Right ventricle myocardium inferior (tissue), 1 donor: ENCODE measurements at places on chromosomes 1 and 21.

GRCh38 chr1:10620776-10621175, 146.0 kb downstream of the PEX14 start:
- no peak for DNase-seq

DNA sequence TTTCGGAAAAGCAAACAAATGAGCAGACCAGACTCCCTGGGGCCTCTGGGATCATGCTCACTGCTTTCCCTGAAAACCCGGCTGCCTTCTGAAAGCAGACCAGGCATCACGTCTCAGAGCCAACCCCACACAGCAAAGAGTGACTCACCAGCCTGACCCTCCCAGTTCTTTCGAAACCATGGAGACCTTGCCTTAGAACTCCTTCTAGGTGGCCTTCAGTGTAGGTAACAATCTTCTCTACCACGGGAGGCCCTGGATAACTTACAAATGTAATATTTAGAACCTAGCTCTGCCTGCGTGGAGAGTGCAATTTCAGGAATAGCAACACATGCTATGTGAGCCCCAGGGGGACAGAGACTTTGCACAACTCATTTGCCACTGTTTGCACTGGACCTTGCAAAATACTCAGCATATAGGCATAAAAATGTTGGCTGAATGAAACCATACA, 105.2 kb downstream of the SUSD4 start:
- DNase-seq: no peak

- DNase-seq: peak; percentile 67
These were observed 140.7 kb upstream of the FAM78B start for GRCh38 chr1:166307261-166308188.

DNA sequence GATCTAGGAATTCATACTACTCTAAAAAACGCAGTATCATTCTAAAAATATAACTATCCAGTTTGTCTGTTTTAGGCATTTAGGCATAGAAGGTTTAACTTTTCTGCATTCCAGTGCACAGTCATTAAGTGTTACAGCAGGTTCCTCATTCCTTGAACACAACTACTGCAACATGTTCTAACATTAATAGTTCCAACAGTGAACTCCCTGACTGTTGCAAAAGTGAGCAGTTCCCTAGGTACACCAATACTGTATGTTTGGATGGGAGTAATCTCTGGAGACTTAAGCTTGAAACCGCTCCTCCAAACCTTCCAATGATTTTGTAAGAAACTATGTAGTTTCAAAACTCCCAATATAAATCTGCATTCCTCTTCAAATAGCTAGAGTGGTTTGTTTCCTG, 46.2 kb downstream of the UCHL5 start:
- no peak for DNase-seq

DNA sequence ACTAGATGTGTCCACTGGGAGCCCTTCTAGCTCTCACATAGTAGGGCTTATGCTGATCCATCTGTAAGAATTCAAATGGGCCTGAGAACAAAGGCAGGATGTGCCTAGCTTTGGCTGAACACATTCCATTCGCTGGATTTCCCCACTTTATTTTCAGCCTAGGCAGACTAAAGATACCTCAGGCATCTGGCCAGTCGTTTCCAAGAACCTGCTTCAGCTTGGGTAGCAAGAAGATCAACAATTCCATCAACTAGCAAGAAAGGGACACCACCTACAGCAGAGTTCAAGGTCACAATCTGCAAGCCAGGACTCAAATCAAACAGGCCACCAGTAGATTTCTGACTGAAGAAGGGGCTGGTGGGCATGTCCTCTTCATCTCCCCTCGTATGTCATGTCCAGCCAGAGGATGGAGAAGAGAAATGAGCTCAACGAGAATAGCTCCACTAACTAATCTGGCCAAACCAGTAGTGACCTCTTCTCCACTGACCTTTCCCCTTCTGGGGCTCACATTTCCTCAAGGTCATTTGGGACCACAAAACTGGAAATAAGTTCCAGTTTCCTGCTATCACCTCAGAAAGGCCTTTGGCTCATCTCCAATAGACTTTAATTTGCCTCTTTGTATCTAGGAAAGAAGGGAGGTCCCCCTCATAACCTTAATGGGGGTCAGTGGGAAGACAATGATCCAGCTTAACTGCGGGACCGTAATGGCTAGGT, 14.2 kb downstream of the TXNIP start:
- DNase-seq: no peak

- no peak for DNase-seq
These were observed 91.1 kb downstream of the SMYD2 start for GRCh38 chr1:214372092-214372491.

GRCh38 chr1:26833432-26834405, 7.2 kb downstream of the ZDHHC18 start:
- peak; percentile 83 for DNase-seq

- no peak for DNase-seq
These were observed 148.9 kb upstream of the RUNX1 start for GRCh38 chr21:35197992-35198431.

- DNase-seq: no peak
These were observed 4.3 kb downstream of the ERRFI1 start for GRCh38 chr1:8021676-8022266.

- DNase-seq: no peak
These were observed 12.8 kb upstream of the CAMK1G start for GRCh38 chr1:209570743-209571142.

DNA sequence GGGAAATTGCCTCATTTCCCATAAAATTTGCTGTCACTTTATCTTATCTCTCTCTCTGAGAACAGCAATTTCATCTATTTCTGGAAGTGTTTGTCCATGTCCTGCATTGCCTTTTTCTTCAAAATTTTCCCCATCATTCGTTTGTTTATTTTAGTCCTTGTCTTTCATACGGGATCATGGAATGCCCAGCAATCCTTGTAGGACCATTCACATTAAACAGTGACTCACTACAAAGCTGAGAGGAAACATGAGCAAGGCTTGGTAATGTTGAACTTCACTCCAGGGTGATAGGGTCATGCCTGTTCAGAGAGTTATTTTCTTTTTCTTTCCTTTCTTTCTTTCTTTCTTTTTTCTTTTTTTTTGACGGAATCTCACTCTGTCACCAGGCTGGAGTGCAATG, 32.2 kb upstream of the HNRNPU start:
- no peak for DNase-seq

- no peak for DNase-seq
These were observed 4.8 kb upstream of the SRP9 start for GRCh38 chr1:225772848-225773247.

GRCh38 chr1:80893115-80893514, 907.6 kb upstream of the ADGRL2 start:
- no peak for DNase-seq

- no peak for DNase-seq
These were observed 1.0 kb downstream of the YOD1 start for GRCh38 chr1:207049974-207050391.

- DNase-seq: no peak
These were observed 224.6 kb downstream of the FGGY start for GRCh38 chr1:59521456-59521855.

GRCh38 chr1:39116860-39117728, 87.4 kb upstream of the MACF1 start:
- no peak for DNase-seq

- no peak for DNase-seq
These were observed 162.4 kb downstream of the PDE4B start for GRCh38 chr1:65955071-65955470.

- DNase-seq: no peak
These were observed 125.1 kb downstream of the GIPC2 start for GRCh38 chr1:78170859-78171258.

GRCh38 chr21:42400525-42400924, 3.2 kb upstream of the UBASH3A start:
- DNase-seq: no peak

GRCh38 chr1:110555807-110556470, 37.0 kb upstream of the KCNA10 start:
- DNase-seq: peak; percentile 80

DNA sequence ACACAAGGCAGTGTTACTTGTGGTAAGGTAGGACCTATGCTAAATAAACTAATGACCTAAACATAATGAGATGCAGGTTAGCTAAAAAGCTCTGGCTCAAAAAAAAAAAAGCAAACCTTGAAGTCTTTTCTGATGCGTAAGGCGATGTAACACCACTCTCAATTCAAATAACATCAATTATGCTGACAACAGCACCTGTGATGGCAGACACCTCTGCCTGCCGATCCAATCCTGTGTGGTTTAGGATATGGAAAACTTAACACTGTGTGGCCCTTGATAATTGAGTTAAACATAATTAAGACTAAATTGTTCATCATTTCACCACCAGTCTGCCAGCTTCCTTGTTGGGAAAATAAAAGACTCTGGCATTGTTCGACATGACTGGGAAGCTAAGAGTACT, 9.1 kb downstream of the RPAP2 start:
- DNase-seq: no peak

DNA sequence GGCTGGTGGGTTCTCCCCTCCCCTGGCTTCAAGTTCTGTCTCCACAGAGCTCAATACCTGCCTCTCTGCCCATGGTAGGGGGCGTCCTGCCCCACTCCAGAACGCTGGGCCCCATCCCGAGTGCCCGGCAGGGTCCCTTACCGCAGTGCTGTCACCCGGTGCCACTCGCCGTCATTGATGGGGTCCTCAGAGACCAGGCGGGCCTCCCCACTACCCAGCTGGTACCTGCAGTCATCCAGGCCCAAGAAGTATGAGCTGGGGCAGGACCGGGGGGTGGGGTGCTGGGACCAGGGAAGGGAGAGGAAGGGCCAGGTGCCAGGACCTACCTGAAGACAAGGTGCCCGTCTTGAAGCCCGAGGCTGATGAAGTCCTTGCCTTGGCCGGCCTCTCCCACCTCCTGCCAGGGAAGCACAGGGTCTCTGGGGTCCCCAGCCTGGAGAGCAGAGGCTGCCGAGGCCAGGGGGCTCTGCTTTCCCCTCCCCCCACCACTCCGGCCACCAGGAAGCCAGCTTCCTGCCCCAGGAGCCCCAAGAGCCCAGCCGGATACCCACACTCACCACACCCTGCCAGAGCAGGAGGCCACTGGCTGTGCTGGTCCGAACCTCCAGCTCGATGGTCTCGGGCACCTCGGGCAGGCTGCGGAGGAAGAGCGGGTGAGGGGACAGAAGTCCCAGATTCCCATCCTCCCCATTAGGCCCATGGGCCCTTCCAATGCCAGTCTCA, 12.1 kb downstream of the LDLRAD2 start:
- no peak for DNase-seq

- DNase-seq: no peak
These were observed 76.6 kb downstream of the PLPP3 start for GRCh38 chr1:56502700-56503245.

DNA sequence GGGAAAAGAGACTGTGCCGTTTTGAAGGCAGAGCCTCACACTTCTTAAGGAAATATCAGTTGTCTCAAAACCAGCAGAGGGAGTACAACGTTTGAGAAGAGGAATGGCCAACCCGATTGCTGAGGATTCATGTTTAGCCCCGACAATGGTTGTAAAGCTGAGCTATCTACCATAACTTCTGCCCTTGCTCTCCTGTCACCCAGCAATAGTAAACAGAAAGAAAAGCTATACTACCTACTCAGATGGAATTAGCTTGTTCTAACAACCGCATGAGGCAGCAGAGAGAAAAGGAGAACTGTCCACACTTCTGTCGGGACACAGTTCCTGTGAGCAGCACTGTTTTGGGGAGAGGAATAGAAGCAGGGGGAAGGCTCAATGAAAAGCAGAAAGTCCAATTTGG, 91.2 kb downstream of the SLC45A1 start:
- DNase-seq: no peak

- DNase-seq: no peak
These were observed 69.6 kb downstream of the UBIAD1 start for GRCh38 chr1:11342621-11343032.

- DNase-seq: no peak
These were observed 111.1 kb downstream of the CLIC6 start for GRCh38 chr21:34779860-34780259.

DNA sequence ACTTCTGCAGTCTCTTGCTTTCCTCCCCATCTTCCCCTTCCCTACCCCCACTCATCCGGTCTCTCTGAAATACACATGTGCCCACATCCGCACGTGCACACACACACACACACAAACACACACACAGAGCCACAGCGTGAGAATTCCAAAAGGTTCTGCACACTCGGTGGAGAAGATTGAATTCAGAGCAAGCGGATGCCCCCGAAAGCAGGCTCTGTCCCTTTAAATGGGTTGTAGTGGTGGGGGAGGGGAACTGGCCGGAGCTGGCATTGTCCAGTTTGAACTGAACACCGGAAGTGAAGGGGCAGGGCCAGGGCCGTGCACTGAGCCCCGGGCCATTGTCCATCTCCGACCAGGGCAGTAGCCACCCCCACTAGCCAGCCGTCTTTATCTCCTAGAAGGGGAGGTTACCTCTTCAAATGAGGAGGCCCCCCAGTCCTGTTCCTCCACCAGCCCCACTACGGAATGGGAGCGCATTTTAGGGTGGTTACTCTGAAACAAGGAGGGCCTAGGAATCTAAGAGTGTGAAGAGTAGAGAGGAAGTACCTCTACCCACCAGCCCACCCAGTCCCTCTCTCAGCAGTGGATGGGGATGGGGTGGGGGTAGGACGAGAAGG, 1.3 kb upstream of the LIN28A start:
- no peak for DNase-seq

DNA sequence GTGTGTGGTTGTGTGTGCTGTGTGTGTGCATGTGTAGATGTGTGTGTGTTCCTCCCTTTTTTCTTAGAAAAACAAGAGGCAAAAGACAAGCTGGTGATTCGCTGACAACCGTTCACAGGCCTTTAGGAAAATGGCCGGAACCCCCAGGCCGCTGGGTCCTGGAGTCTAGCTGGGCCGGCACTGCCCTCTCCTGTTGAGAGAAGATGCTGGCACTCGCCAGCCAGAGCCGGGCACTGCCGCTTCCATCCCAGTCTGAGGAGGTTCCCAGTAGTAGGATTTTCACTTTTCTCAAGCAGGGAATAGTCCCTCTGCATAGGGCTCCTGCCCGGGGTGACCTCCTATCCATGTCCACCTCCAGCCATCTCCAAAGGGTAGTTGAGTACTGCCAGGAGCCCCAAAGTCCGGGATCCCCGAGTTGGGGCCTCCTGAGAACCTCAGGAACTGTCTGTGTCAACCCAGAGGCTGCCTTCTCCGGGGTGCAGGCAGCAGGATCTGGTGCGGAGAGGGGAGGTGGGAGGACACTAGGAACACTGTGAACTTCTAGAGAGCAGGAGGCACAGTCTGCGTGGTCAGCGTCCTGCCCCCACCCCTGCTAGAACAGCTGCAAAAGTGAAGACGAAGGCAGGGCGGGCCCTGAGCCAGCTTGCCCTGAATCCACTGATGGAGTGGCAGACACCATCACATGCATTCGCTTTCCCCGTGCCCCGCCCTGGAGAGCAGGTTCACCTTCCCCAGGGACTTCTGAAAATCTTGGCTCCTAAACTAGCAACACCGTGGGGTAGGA, 44.1 kb upstream of the ARHGEF16 start:
- DNase-seq: no peak

GRCh38 chr1:114113411-114114184, 40.1 kb downstream of the SYT6 start:
- no peak for DNase-seq

- DNase-seq: no peak
These were observed 48.7 kb upstream of the SLC19A1 start for GRCh38 chr21:45590726-45591618.

- DNase-seq: no peak
These were observed 49.1 kb downstream of the EBNA1BP2 start for GRCh38 chr1:43123031-43123430.
